ENCODE measurements at places on chromosomes 11 and 22.

DNA sequence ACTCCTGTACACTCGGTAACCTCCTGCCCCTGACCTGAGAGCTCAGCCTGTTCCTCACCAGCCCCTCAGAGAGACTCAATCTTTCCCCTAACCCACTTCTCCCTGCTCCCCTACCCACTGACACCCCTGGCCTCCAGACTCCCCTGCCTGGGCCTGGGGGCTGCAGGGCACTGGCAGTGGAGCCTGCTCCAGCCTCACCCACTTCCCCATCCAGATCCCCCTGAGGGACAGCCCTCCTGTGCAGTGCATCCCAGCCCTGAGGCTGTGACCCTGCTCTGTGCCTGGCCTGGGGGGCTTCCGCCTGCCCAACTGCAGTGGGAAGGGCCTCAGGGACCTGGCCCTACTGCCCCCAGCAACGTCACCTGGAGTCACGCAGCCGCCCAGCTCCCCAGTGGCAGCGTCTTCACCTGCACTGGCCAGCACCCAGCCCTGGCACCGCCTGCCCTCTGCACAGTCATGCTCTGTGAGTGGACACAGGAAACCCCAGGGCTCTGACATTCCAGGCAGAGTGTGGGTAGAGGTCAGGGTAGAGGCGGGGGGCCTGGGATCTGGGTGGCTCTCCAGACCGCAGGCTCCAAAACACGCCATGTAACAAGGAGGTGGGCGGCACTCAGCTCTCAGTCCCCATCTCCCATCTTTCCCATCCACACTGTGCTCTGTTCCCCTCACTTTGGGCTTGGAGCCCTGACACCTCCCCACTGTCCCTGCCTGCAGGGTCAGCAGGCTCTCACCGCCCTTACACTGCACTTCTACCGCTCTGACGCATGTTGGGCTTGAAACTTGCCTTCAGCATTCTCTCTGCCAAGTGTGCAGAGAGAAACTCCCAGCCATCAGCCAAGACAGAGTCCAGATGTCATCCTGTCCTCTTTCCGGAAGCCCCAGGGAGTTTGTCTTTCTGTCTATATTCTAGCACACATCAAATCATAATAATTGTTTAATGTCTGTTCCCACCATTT lies 5.1 kb downstream of the VSIG10L2 start:
- no peak for DNase-seq

GRCh38 chr11:22474616-22475015 lies 136.4 kb downstream of the SLC17A6 start:
- no peak for DNase-seq

- no peak for DNase-seq
These were observed 21.0 kb downstream of the MAFF start for GRCh38 chr22:38222797-38223119.

DNA sequence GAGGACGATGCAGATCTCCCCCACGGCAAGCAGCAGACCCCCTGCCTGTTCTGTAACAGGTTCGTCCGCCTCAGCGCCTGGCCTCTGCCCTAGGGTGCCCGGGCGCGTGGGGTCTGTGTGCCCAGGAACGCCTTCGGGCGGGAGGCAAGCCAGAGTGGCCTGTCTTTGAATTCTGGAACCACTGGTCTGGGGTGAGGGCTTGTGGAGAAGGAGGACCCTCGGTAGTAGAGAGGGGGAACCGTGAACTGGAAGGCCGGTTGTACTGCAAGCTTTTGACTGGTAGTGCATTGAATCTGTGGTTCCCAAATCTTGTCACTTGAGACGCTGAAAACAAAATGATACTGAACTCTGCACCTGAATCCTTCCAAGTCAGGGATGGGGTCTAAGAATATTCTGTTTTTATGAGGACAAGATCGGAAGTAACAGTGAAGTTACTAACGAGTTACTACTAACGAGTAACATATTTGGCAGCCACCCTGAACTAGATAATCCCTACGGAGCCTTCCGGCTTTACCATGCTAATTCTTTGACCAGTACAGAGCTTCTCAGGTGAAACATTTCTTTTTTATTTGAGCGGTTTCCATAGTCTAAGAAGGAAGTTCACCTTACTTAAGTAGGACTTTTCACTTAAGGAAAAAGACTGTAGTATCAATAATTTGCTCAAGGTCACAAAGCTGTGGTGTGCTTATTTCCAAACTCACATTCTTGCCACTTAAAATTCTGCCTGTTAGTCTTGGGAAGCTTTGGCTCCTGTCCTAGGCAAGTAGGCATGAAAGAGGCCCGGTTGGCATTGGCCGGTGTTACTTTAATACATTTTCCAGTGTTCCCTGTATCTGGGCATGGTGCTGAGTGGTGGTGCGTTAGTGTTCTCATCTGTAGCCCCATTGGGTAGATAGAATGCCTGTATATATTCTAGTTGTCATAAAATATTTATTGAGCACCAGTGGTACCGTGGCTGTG lies 860 bp downstream of the PRMT3 start:
- no peak for DNase-seq

DNA sequence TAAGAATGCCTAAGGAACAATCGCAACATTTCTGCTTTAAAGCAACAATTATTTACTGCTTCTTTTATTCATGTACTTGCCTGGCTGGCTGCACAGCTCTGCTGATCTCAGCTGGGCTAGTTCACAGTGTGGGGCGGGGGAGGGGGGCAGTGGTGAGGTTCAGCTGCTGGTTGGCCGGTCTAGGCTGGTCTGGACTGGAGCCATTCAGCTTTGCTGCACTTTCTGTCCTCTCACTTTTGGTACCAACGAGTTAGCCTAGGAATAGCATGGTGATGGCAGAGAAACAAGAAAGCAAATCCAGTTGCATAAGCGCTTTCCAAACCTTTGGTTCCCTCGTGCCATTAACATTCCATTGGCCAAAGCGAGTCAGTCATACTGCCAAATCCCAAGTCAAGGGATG lies 16.0 kb upstream of the MIF start:
- no peak for DNase-seq

DNA sequence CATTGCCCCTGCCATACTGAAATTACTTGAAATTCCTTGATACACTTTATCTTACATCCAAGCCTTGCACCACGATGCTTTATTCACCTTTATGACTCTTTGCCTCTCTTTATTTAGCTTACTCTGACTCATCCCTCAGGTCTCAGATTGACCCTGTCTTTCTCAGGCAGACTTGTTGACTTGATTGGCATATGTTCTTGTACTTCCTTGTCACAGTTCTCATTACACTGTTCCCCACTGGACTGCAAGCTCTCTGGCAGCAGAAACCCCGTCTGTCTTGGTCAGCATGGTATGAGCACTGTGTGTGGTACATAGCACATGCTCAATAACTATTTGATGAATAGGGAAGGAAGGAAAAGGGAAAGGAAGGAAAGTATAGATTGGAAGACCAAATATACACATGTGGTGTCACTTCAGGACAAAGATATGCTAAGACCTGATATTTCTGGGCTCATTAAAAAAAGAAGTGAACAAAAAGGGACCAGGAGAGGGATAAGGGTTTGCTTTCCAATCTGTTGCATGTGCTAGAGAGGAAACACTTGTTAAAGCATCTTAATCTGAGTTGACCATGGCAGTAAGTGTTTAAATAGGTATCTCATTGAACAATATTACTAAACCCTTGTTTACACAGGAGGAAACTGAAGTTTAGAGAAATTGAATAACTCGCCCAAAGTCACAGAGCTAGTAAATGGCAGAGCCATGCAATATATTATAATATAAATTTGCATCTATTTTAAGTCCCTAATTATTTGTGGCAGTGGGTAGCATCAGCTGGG lies 7.2 kb downstream of the LYVE1 start:
- DNase-seq = no peak

DNA sequence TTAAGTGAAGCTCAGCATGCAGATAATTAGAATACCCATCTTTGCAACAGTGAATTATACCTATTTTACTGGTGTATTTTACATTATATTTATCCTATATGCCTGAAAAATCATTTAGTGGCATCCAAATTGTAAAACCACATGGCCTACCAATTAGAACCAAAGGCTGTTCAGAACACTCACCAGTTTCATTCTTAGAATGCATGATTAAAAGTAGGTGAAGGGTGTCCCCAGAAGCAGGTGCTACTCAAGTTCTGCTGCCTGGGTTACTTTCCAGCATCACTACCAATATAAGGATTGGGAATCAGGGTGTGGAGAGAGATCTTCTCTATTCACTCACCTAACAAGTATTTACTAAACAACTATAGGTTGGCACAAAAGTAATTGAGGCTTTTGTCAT lies 103.3 kb downstream of the SGSM3 start:
- DNase-seq = no peak

GRCh38 chr11:79617561-79617960 lies 176.7 kb upstream of the TENM4 start:
- no peak for DNase-seq

- no peak for DNase-seq
These were observed 194.8 kb upstream of the BLID start for GRCh38 chr11:122310766-122311165.

DNA sequence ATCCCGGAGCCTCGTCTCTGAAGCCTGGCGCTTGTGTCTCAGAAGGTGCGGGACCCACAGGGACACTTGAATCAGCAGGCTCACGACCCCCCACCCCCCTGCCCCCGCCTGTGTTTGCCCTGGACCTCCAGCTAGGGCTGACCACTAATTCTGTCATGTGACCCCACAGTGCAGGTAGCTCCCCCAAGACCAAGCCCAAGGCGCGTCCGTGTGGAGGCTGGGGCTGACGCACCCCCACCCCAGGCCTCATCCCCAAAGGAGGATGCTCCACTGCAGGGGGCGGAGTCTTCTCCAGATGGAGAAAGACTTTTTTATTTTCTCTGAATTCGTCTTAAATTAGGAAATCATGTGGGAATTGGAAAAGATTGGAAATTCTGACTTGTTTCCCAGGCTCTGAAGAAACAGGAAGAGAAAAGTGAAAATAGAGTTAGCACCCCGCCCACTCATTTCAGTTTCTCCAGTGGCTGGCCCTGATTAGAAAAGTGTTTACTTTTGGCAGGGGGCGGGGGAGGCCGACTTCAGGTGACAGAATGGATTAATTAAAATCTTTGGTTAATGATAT lies 1.0 kb upstream of the RELA start:
- no peak for DNase-seq

DNA sequence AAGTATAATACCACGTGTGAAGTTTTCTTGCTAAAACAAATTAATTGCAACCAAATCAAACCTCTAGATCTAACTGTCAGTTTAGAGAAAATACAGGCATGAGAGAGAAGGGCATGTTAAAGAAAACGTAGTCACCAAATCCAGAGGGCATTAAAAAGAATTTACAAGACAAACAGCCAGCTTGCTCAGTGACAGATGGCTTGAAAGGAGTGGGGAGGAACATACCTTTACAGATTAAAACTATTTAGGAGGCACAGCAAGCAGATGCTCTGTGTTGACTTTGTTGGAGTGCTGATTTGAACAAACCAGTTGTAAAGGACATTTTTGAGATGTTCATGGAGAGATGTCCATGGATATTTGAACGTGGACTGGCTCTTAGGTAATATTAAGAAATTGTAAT lies 96.9 kb downstream of the ATXN10 start:
- no peak for DNase-seq

DNA sequence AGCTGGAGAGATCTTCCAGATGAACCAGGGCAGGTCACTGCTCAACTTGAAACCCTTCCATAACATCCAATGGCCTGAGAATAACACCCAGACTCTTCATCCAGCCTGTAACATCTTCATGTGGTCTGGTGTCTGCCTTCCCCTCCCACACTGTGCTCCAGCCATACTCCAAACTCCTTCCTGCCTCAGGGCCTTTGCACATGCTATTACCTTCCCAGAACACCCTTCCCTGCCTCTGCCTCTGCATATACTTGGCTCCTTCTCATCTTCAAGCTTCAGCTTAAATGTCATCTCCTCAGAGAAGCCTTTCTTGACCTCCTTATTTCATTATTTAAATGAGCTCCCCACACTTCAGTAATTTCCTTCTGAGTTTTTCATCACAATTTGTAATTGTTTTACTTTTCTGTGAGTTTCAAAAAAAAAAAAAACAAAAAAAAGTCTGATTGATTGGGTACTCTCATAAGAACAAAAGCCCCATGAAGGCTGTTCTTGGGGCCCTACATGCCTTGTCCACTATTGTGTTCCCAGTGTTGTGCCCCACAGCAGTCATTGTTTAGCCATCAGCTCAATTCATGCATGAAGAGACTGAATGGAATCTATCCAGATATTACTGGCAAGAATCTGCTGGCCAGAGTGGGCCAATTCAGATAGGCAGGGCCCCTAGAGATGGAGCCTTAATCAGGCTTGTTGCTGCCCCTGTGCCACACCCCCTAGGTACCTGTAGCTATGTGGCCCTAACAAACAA lies 22.1 kb downstream of the LMO1 start:
- no peak for DNase-seq

GRCh38 chr11:113189909-113190667 lies 124.3 kb upstream of the TTC12 start:
- no peak for DNase-seq

- DNase-seq = peak; percentile 57
These were observed 2.9 kb upstream of the SGSM1 start for GRCh38 chr22:24803064-24803542.

DNA sequence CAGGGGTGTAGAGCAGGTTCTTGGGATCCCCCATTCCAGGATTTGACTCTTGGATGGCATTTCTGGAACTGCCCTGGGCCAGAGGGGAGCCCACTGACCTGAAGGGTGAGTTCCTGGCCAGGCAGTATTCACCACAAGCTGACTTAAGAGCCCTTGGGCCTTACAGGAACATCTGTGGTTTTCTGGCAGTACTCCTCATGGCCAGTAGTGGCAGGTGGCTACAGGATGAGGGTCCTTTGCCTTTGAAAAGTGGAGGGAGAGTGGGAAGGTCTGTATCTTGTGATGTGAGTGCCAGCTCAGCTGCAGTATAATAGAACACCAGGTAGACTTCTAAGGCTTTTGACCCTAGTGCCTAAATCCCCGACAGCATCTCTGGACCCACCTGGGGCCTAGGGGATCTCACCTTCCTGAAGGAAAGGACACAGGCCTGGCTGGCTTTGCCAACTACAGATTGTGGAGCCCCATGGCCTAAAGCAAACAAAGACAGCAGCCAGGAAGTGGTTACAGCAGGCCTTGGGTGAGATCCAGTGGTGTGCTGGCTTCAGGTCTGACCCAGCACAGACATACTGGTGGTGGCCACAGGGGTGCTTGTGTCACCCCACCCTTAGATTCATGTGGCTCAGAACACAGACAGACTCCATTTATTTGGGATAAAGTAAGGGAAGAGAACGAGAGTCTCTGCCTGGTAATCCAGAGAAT lies 9.0 kb downstream of the OR51S1 start:
- no peak for DNase-seq

- DNase-seq = no peak
These were observed 23.1 kb downstream of the PIH1D2 start for GRCh38 chr11:112050721-112051120.

GRCh38 chr11:128735935-128736605 lies 42.2 kb downstream of the FLI1 start:
- no peak for DNase-seq

- no peak for DNase-seq
These were observed 162.7 kb downstream of the BARX2 start for GRCh38 chr11:129538323-129538722.

- no peak for DNase-seq
These were observed 185.2 kb upstream of the DDI1 start for GRCh38 chr11:103851166-103851651.

DNA sequence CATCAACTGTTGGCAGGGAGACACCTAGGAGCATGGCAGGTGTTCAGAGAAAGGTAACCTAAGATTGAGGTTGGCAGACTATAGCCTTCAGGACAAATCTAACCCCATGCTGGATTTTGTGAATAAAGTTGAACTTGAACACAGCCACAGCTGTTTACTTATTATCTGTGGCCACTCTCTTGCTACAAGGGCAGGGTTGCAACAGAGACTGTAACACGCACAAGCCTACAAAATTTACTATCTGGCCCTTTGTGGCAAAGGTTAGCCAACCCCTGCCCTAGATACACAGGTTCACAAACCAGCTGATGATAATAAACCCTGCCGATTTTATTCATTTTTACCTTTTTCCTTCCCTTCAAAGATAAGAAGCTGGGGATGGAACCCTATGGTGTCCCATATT lies 2.5 kb downstream of the THYN1 start:
- no peak for DNase-seq

Data from T-helper 17 cell (primary cell).